ENCODE measurements at places on chromosomes 11 and 22. TPM values are rescaled to one million over a fixed set of nuclear protein-coding genes. Genes with fewer than 3 reads are reported as not detected.

- H3K27ac ChIP-seq, result no peak overlapping the region
- H3K27me3 ChIP-seq, result no peaks in the 10 kb centered on the region
- no peak for DNase-seq
- H3K4me3 ChIP-seq, result no peak overlapping the region
- H3K36me3 ChIP-seq, result no peaks in the 10 kb centered on the region
Measured at GRCh38 chr11:132054822-132055221, 684.4 kb downstream of the NTM start.

DNA sequence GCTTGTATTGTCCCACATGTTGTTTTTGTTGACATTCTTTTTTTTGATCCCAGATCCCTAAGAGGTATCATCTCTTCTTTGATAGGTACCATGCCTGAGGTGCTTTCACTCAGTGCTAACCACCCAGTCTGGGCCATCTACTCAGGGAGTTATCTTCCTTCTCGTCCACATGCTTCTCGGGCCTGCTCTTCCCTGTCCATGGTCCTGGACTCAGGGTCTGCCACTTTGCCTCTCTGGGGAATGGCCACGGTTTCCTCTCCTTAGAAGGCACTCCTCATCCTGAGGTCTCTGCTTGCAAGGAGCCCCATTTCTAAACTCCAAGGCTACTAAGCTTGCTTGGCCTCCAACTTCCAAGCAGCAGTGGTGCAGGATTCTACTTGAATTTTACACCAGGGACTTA lies 227.0 kb upstream of the NCAM1 start:
- H3K4me3 ChIP-seq, result no peak overlapping the region
- H3K4me1 ChIP-seq, result no peaks in the 10 kb centered on the region
- H3K36me3 ChIP-seq, result no peaks in the 10 kb centered on the region
- H3K27me3 ChIP-seq, result peaks cover 4% of the 10 kb centered on the region

DNA sequence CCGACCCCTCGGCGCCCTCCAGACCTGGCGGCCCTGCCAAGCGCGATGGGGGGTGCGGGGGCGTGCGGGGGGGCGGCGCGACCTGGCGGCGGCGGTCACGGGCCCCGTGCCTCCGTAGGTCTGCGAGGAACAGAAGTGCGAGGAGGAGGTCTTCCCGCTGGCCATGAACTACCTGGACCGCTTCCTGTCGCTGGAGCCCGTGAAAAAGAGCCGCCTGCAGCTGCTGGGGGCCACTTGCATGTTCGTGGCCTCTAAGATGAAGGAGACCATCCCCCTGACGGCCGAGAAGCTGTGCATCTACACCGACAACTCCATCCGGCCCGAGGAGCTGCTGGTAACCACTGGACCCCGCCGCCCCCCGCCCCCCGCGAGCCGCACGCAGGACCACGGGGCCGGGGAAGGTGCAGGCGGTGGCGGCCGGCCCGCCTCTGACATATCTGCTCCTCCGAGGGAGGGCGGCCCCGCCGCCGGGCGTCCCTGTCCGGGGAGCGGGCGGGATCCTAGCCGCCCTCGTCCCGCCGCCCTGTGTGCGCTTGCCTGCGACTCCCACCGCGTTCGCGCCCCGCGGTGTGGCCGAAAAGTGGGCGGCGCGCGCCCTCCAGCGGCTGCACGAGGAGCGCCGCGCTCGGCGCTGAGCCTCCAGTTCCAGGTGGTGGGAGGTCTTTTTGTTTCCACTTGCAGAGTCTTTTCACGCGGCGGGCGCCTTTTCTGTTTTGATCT lies 2.1 kb downstream of the CCND1 start:
- H3K36me3 ChIP-seq, result peaks cover 18% of the 10 kb centered on the region
- DNase-seq, result no peak
- H3K4me3 ChIP-seq, result peak overlapping the region; percentile 97
- peak overlapping the region; percentile 87 for H3K27ac ChIP-seq

DNA sequence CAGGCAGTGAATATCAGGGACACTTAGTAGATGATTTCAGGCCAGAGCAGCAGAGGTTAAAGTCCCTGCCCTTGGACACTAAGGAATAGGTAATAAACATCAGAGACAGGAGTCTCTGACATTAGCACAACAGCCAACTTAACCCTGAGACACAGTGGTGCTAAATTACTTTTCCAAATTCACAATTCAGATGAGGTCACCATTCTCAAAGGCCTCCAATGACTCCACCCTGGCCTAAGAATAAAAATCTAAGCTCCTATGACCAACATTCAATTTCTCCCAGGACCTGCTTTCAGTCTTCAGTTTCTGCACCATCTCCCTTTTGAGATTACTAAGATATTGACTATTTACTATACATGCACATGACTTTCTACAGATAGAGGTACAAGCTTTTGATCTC lies 42.0 kb downstream of the BLID start:
- no peaks in the 10 kb centered on the region for H3K4me1 ChIP-seq
- H3K27ac ChIP-seq, result no peak overlapping the region
- no peak for DNase-seq
- no peak overlapping the region for H3K4me3 ChIP-seq
- no peaks in the 10 kb centered on the region for H3K36me3 ChIP-seq

GRCh38 chr11:13043912-13044628 lies 35.0 kb downstream of the RASSF10 start:
- no peak for DNase-seq
- H3K27me3 ChIP-seq, result no peaks in the 10 kb centered on the region
- H3K36me3 ChIP-seq, result no peaks in the 10 kb centered on the region

- H3K4me3 ChIP-seq, result no peak overlapping the region
- peaks cover 7% of the 10 kb centered on the region for H3K4me1 ChIP-seq
- DNase-seq, result no peak
Measured at GRCh38 chr11:83680321-83680720, 394.2 kb upstream of the CCDC90B start.

DNA sequence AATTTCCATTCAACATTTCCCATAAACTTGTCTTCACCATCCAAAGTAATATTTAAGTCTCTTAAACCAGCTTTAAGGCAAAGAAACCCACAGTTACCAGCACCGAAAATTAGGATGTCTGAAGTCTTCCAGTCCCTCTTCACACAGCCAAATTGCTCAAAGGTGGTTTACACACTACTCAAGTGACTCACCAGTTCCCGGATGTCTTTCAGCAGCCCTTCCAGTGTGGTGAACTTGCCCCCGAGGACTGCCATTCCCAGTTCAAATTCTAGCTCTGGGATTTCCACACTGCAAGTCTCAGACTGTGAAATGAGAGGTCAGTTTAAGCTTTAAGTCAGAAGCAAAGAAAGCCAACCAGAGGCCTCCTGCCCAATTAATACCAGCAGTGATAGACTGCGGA lies 5.1 kb downstream of the ZPR1 start:
- no peaks in the 10 kb centered on the region for H3K27me3 ChIP-seq
- H3K36me3 ChIP-seq, result peaks cover 79% of the 10 kb centered on the region
- H3K4me3 ChIP-seq, result no peak overlapping the region
- peaks cover 12% of the 10 kb centered on the region for H3K4me1 ChIP-seq

DNA sequence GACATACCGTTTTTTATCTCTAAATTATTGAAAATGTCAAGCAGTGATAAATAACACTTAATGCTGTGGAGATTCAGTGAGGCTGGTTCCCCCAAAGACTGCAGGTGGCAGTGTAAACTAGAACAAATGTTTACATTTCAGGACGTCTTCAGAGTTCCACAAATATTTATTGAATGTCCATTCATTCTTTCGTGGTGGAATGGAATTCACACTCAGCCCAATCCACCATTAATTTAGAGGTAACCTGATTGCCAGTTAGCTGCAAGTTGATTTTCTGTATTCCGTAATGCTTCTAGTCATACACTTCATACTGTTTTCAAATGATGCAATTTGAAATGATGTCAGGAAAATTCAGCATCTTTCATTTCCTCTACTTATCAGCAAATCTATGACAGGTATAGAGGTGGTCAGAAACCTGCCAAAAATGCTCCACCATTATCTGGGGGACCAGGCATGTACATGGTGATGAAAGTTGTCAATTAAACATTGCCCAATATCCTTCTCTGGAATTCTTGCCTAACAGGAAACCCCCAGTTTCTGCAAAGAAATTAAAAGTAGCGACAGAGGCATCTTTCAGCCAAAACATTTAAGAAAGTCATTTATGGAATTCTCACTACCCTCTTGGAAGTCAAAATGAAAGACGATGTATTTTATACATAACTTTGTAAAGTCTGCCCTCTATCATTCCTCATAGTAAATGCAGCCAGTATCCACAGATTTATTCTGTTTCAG lies 94.3 kb upstream of the BMAL1 start:
- H3K36me3 ChIP-seq, result no peaks in the 10 kb centered on the region
- DNase-seq, result no peak
- peaks cover 7% of the 10 kb centered on the region for H3K4me1 ChIP-seq
- H3K27ac ChIP-seq, result no peak overlapping the region

GRCh38 chr11:128714123-128714522 lies 20.3 kb downstream of the FLI1 start:
- no peak overlapping the region for H3K4me3 ChIP-seq
- H3K27me3 ChIP-seq, result no peaks in the 10 kb centered on the region
- peaks cover 27% of the 10 kb centered on the region for H3K4me1 ChIP-seq
- no peaks in the 10 kb centered on the region for H3K36me3 ChIP-seq
- no peak for DNase-seq
- H3K27ac ChIP-seq, result no peak overlapping the region

DNA sequence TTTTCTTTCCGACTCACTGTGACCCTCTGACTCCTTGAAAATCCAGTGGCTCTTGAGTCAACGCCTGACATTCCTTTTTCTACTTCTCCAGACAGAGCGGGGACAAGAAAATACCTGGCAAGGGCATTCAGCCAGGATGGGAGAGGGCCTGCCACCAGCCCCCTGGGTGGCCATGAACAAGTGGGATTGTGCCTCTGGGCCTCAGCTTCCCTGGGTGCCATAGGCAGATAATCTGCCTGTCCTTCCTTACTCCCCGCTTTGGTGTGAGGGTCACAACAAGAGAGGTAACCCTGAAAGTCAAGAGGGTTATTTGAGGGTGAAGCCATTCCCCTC lies 613.9 kb upstream of the CADM1 start:
- H3K4me1 ChIP-seq, result no peaks in the 10 kb centered on the region
- H3K27me3 ChIP-seq, result no peaks in the 10 kb centered on the region
- no peak overlapping the region for H3K27ac ChIP-seq
- H3K4me3 ChIP-seq, result no peak overlapping the region
- DNase-seq, result no peak

DNA sequence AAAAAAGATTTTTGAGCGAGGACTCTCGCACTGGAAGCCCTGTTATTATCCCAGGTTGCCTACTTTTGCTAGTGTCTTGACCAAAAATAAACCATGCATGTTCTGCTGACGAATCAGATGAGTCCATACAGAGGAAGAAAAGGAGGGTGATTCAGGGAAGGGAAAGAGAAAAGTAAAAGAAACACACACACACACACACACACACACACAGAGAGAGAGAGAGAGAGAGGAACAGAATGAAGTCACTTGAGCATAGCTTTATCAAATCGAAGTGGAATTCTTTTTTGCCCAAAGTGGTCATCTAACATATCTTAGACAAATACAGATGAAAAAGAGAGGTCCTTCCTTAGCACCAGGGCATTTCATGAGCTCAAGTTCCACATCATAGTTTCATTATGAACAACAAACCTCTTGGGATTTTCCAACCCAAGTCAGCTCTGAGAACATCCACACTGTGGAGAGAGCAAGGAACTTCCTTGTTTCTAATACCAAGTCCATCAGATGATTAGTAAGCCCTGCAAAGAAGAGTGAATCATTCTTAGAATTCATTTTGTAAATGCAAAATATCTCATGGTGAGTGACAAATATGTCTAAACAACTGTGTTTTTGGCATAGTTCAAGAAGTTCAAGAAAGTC lies 7.7 kb upstream of the MMP12 start:
- H3K27me3 ChIP-seq, result no peaks in the 10 kb centered on the region
- no peaks in the 10 kb centered on the region for H3K4me1 ChIP-seq
- H3K36me3 ChIP-seq, result no peaks in the 10 kb centered on the region
- no peak overlapping the region for H3K4me3 ChIP-seq
- H3K27ac ChIP-seq, result no peak overlapping the region

DNA sequence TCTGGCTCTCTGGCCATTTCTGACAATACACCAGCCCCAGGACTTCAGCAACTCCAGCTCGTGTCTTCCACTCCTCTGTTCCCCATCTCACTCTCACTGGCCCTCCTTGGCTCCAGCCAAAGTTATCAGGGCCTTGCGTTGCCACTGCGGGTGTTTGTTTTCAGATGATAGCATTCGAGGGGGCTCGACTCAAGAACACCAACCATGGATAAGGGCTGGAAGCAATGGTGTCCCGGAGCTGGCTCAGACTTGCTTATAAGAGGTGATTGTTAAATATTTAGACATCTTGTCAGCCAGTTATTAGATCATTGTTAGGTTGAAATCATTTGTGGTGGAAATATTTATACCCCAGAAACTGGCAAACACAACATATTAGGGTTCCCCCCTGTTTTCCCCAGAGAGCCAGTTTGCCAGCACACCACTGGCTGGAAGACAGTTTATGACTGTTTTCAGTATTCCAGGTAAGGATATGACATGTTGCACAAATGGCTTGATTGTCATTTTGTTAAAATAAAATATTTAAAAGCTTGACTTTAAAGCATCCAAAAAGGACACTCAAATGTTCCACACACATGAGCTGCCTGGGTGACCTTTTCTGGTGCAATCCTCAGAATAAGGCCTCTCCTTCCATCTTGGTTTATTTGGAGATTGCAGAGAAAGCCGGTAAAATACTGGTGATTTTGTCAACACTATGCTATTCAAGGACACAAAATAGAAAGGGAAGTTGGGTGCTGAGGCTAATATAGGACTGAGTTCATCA lies 98.3 kb downstream of the FBXO7 start:
- peaks cover 8% of the 10 kb centered on the region for H3K4me1 ChIP-seq
- H3K27me3 ChIP-seq, result no peaks in the 10 kb centered on the region
- H3K36me3 ChIP-seq, result no peaks in the 10 kb centered on the region
- no peak for DNase-seq

DNA sequence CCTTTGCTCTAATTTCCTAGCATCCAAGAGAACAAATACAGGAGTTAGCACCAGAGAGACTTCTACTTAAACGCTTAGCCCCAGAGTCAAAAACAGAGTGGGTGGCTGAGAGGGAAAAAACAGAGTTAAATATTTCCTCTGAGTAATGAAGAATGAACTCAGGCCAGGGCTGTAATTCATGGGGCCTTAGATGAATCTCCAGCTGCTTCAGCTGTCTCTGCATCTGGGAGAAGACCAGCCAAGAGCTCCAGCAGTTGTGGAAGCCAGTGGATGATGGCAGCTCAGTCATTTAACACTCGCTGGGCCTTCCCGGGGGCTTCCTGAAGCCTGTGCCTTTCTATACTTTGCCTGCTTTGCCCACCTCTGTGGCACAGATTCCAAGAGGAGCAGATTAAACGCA lies 5.7 kb upstream of the ADAMTS15 start:
- H3K4me3 ChIP-seq, result no peak overlapping the region
- no peak overlapping the region for H3K27ac ChIP-seq
- no peak for DNase-seq
- H3K36me3 ChIP-seq, result no peaks in the 10 kb centered on the region

MS4A6E gene
- total RNA-seq, result not detected

MRGPRX3 gene
- not detected for total RNA-seq

TMEM191B gene
- total RNA-seq, result not detected

SMIM35 gene
- total RNA-seq, result not detected

DLG2 gene
- total RNA-seq, result 37.9 TPM

PKDREJ gene
- 0.34 TPM for total RNA-seq
